ENCODE measurements at places on chromosomes 7 and 10.

DNA sequence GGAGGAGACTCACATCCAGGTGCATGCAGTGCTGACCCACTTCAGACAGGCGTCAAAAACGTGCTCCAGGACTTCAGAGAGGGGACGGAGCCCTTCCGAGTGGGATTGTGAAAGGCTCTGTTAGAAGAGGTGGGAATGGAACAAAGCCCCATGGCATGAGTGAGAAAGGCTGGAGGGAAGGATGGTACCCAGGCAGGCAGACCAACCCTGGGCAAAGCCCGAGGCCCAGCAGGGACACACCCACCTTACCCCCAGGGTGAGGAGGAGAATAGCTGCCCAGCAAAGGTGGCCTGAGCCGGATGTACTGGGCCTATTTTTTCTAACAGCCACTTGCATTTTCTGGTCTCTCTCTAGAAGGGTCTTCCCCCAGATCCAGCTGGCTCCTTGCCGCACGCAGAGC lies 14.8 kb downstream of the CHAT start:
- DNase-seq = no peak

GRCh38 chr7:92847305-92847704 lies 10.9 kb upstream of the CDK6 start:
- DNase-seq = no peak

- peak; percentile 70 for DNase-seq
Observed at GRCh38 chr7:102872460-102872859, 40.3 kb upstream of the LRRC17 start.

DNA sequence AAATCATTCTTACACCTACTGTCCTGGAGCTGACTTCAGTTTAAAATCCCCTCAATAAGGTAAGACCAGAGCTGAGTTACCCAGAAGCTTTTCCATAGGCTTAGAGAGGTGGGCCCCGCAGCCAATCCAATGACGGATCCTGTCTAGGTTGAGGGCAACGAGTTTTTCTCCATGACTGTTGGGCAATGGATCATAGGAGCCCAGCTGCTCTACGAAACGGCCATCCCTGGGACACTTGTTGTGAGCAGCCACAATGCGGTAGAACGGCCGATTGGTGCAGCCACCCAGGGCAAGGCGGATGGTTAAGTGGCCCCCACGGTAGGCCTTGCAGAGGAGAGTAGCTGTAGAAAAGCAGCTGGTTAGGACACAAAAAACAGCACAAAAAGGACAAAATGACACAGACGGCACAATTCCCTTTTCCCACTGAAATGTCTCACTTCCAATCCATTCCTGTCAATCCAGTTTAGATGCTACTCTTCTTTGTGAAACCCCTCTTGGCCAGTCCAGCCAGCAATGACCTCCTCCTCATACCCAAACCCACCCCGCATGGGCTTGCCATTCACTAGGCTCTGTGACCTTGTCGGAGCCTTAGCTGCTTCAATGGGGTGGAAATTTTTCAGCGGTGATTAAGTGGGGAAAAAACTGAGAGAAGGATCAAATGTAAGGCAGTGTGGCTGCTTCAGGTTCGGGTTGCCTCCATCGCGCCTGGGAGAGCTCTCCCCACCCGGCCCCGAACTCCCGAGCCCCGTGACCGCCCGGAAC lies 580 bp downstream of the MRPS16 start:
- no peak for DNase-seq

DNA sequence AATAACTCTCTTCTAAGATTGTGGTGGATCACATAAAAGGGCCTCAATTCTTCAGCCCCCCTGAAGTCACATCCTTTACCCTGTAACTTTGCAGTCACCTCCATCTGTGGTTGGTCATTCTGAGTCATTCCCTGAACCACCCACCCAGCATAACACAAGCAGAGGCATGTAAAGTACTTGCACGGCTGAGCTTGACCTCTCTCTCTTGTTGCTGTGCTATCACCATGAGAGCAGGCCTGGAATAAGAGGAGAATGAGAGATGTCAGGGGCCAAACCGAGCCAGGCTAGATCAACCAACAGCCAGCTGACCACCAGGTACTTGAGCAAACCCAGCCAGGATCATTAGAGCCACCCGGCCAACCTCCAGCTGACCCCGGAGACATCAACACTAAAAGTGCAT lies 13.5 kb upstream of the STK17A start:
- DNase-seq = peak; percentile 50

DNA sequence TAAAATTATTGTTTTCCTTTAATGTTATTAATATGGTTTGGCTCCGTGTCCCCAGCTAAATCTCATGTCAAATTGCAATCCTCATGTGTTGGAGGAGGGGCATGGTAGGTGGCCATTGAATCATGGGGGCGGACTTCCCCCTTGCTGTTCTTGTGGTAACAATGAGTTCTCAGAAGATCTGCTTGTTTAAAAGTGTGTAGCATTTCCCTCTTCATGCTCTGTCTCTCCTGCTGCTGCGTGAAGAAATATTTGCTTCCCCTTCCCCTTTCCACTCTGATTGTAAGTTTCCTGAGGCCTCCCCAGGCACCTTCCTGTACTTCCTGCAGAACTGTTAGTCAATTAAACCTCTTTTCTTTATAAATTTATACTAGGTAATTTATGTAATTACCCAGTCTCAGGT lies 27.5 kb downstream of the VIM start:
- DNase-seq = no peak

DNA sequence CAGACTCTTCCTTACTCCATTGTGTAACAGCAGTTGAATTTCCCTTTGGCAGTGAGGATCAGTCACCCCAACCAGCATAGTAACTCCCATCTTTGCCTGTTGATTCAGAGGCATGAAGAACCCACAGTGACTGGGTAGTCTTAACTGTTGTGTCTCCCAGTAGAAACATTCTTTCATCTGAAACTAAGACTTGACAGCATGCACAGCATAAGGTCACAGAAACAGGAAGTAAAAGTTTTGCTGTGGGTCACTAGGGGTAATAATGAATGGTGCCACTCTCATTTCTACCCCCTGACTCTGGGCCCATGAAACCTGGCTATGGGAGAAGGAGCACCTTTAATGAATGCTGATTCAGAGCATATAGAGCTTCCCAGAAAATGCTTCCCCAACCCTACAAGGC lies 8.3 kb upstream of the FRMPD2 start:
- DNase-seq = no peak

- DNase-seq = no peak
Observed at GRCh38 chr7:84142726-84143125, 51.9 kb downstream of the SEMA3A start.

GRCh38 chr10:129769381-129770116 lies 194.5 kb downstream of the EBF3 start:
- DNase-seq = no peak

- no peak for DNase-seq
Observed at GRCh38 chr10:17309435-17309834, 81.4 kb downstream of the VIM start.

DNA sequence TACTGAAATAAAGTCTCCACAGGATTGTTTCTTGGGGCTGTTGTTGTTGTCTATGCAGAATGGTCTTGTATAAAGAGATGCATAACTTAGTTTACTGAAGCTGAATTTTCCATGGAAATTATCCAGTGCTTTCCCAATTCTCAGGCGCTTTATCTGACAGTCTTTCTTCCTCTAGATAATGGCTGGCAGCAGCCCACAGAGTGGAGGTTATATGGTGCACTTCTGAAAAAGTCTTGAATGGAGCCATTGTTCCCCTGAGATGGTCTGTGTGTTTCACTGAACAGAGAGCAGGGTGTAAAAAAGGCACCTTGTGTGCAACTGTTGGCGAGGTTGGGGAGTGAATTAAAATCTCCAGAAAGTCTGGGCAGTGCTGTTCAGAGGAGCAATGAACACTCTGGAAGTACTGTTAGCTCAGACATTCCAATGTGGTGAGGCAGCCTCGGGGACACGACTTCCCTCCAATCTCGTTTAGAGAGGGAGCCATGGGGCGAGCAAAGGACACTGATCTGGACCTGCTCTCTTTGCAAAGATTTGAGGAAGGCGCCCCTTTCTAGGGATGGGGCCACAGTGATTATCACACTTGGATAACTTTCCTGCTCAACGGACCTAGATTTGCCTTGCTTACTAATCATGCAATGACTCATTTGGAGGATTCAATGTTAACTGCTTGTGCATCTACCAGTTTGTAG lies 2.0 kb upstream of the PLCE1 start:
- peak; percentile 86 for DNase-seq

DNA sequence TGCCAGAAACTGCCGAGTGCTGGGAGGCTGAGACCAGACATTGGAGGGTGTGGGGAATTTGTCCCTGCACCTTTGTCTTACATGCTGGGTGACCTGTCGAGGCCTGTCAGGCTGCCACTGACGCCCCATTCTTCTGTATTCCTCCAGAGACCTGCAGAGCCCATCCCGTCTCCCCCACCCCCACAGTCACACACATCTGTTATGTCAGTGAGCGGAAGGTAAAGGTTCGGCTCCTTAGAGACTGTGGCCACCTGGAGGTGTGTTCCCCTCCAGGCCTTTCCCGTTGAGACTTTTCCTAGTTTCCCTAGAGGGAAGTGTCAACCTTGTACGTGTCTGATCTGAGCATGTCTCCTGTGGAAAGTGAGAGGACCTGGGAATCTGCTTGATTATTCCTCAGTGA lies 84.5 kb downstream of the ATXN7L1 start:
- no peak for DNase-seq

- DNase-seq = no peak
Observed at GRCh38 chr10:20299034-20299736, 483.0 kb downstream of the PLXDC2 start.

GRCh38 chr7:584122-584465 lies 64.4 kb upstream of the PDGFA start:
- no peak for DNase-seq

- DNase-seq = no peak
Observed at GRCh38 chr7:73449422-73449821, 15.8 kb downstream of the FZD9 start.

DNA sequence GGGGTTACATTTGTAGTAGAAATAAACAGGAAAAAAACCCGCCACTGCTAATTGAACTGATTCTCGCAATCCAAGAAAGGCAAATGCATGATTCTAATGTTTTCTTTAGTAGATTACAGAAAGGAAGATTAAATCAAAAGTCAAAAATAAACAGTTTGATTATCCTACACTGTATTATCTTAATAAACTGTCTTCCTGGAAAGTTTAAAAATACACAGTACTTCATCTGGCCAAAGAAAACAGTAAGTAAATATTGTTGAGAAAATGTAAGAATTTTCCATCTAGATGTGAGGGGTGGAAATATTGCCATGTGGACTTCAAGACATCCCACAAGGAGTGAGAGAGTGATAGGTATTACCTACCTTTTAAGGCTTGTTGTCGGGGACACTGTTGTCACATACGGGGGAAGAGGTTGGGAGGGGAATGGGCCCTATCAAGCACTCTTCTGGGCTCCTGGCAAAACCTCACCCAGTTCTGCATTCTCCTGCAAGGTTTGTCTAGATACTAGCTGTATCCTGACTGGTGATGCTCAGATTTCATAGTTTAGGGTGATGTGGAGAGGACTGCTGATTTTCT lies 17.8 kb downstream of the GRK5 start:
- DNase-seq = no peak

DNA sequence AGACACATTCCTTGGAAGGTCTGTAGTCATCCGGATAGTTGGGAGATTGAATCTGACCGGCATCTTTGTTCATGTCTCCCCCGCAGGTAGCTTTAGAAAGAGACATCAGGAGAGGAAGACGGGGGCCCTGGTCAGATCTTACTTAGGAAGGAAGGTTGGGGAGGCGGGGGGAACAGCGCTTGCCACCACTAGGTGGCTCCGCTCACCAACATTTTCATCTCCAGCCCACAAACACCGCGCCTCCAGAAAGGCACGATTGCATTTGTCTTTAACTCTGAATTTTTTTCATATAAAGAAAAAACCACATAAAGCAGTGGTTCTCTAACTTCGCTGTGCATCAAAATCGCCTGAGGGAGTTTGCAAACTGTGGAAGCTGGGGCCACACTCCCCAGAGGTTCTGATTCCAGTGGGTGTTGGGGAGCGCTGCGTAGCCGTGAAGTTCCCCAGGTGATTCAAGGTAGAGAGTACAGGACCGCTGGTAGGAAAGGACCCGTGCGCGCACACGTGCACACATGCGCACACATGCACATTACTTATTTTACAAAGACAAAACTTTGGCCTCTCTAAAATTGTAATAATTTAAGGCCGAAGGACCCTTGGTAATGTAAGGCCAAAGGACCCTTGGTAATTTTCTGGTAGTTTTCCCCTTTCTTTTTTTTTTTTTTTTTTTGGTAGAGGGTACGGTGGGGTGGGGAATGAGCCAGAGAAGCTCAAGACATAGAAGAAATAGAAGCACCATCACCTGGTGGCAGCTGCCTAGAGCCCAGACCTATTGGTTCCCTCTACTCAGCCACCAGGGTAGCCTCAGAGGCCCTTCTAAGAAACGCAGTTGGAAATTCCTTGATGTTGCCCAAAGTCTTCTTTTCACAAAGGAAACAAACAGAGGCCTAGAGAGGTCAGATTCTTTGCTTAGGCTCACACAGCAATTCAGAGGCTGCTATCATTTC lies 37.4 kb upstream of the OPALIN start:
- peak; percentile 90 for DNase-seq

DNA sequence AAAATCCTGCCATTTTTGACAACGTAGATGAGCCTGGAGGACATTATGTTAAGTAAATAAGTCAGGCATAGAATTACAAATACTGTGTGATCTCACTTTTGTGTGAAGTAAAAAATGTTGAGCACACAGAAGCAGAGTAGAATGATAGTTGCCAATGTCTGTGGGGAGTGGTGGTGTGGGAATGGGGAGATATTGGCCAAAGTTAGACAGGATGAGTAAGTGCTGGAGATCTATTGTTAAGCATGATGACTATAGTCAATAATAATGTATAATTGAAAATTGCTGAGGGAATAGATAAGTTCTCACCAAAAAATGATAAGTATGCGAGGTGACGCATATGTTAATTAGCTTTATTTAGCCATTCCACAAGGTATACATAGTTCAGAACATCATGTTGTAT lies 92.0 kb downstream of the GPR85 start:
- DNase-seq = peak; percentile 45

DNA sequence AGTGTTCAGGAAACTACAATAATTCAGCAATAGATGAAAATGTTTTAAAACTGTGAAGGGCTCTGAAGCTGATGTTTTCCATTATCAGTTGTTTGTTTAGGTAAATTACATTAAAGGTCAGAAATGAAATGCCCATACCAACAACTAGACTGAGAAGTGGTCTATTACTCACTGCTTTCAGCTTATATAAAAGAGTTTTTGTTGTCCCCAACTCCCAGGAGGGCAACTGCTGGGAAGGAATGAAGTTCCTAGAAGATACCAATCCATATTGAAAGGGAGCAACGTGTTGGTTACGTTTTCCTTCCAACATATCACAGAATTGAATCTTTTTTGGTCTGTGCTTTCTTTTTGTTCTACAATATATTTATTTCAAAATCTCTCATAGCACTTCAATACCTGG lies 330.6 kb upstream of the LRRN3 start:
- DNase-seq = no peak

- no peak for DNase-seq
Observed at GRCh38 chr10:50417486-50417885, 166.2 kb upstream of the ASAH2 start.

- DNase-seq = no peak
Observed at GRCh38 chr10:69272624-69273023, 5.7 kb upstream of the HK1 start.
